ENCODE measurements at places on chromosomes 6 and 20.

DNA sequence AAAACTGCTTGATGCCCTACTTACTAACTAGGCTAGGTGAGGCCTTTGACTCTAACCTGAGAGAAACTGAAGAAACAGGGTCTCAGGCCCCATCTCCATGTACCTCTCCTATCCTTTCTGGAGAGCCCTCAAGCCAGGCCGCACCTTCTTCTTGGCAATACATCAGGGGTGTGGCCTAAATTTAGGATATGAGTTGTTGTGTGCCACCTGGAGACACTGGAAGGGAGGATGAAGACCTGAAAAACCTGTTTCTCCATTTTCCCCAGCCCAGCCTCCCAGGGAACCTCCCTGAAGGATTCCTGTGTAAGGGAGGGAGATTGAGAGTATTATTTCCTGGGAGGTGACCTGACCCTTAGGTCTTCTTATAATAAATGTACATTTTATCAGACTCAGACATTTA is 3.1 kb downstream of the LY6G6D start:
- DNase-seq = no peak

DNA sequence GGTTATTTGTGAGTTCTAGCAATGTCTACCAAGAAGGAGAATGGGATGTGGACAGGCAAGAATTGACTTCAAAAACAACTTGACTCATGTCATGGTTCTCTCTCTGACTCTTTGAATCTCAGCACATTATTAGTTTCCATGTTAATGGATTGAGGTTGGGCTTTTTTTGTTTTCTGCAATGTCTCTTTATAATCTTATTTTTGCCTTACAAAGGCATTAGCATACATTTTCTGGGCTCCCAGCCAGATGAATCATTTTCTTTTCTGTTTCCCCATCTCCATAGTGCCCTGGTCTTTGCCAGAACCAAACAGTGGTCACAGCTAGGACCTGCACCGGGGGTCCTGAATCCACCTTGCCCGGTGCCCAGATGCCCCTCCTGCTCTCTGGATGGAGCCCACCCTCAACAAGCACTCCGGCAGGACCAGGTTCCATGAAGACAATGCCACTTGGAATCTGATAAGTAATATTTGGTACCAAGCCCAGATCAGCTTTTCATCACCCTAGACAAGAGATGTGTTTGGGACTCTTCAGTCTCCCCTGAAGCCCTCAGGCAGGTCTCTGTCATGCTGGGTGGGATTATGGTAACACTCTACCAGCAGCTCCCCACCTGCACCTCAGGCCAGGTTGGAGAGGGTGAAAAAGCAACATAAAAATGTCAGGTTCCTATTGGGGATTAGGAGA is 266.7 kb upstream of the SULF2 start:
- DNase-seq = no peak

DNA sequence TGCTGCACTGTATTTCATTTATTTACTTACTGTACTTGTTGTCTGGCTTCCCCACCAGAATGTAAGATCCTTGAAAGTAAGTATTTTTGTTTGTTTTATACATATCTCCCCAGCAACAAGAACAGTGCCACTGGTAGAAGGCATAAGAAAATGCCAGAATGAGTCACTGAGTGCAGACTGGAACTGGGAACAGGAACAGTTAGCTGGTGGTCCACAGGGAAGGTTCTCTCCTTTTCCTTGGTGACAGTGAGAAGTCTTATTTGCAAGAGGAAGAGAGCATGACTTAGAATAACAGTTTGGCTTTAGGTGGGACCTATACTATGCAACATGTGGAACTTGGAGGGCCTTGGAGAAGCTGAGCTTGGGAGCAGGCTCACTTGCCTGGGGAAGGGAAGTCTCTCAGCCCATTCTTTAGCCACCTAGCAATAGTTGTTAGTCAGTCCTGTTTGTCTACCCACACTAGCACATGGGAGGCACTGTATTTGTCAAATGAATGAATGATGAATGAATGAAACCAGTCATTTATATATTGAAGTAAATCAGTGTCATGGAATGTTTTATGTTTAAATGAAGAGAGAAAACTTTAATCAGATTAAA is 203.5 kb downstream of the KCNQ5 start:
- no peak for DNase-seq

DNA sequence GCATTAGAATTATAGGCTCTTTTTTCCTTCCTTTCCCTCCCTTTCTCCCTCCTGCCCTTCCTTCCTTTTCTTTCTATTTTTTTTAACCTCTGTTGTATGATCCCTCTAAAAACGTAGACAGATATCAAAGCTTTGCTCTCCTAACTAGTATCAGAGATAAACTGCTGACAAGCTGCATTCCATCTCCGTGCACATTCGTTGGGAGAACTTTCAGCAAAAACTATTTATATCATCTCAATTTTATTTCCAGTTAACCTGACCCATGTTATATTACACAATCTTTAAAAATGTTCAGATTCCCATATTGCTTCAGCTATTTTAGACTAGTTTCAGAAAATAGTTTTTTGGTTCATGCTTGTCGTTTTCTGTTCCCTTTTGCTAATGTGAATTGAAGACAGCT is 47.3 kb downstream of the RNF217 start:
- DNase-seq = no peak

DNA sequence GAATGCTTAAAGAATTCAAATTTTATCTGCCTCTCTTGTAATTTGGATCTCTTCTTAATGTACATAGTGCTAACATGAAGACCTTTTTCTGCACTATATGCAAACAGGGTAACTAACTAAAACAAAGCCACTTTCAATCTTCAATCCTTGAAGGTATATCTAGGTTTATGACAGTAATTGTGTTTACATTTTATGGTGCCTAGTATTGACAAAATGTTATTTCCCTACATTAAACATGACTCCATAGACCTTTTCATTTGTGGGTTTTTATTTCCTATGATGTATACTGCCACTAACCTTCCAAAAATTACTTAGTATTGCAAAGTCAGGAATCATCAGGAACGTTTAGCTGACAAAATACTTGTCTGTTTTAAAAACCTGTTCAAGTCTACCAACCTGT is 95.9 kb downstream of the B3GAT2 start:
- DNase-seq = no peak

DNA sequence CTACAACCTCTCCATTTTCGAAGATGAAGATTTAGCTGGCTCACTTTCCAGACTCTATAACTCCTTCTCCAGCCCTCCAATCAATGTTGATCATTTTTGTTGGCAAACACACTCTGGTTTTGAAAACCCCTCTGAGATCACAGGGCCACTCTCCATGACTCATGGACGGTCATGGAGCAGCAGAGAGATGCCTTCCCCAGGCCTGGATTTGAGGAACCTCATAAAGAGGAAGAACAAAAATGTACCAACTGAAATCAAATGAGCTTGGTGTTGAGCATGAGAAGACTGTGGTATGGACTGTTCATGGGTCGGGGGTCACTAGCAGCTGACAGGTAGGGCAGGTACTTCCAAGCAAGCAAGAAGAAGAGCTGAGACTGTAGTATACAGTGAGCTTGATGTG is 112.8 kb upstream of the INSM1 start:
- no peak for DNase-seq

DNA sequence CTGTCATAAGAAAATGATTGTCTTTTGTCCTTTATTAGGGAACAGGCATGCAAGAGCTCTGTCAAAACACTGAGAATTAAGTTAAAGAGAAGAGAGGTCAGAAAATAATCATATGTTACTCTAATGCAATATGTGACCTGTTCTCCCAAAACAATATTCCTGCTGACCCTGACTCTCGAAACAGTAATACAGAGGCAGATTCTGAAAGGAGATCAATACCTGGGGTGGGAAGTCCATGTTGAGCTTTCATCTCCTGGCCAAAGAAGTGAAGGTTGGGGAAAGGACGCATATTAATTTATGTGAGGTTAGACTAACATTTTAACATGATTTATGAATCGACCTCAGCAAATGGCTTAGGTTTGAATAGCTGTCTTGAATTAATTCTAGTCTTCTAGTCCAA is 243.0 kb downstream of the PTPRK start:
- DNase-seq = no peak

DNA sequence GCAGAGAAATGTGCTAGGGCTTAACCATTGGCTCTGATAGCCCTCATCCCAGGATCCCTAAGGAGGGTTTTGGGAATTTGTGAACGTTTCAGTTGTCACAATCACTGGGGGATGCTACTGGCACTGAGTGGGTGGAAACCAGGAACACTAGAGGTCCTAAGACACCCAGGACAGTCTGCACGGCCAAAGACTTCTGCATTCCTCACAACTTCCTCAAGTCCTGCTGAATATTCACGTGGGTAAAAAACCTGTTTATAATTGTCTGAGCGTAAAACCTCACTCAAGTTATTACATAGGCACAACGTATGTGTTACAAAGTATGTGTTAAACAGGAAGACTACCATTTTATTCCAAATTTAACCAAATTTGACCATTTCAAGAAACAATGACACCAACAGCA is 52.4 kb downstream of the GMDS start:
- DNase-seq = no peak

DNA sequence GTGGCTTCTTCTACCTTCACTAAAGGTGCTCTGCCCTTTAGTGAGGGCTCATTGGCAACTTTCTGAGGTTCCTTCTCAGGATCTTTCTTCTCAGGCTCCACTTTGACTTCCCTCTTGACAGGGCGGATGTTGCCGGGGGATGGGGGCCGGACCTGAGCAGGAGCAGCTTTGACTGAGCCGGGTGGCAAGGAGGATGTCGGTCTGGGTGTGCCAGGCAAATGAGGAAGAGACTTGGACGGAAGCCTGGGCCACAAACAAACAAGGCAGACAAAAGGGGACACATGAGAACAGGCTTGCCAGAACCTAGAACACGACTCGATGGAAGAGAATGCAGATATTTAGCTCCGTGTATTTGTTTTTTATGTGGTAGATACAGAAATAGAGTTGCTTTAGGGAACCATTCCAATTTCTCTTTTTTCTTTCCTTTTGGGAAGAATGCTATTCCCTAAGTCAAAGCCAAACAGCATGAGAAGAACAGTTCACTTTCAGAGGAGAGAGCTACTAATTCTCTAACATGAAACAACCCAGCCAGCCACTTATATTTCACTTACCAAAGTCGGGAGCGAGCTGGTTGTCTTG is 76.2 kb upstream of the BCLAF1 start:
- DNase-seq = no peak

GRCh38 chr6:105402939-105403935 is at the start of gene PREP:
TSS of gene PREP (minus strand) at chr6:105403082. CDS start at chr6:105402891, 191 bp downstream.
- peak; percentile 35 for DNase-seq

DNA sequence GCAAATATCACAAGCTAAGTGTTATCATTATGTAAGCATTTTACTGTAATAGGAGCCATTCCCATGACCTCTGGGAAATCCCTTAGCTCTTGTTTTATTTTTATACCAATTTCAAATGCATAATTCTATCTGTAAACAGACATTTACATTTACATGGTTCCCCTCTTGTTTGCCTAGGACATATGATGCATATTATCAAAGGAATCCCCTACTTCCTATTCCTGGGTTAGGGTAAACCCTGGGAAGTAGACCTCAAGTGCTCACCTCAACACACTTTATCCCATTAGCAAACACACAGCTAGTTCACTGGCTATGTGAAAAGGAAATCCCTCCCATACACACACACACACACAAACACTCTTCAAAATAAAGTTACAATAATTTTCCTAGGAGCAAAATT is 27.1 kb downstream of the PDE10A start:
- no peak for DNase-seq

DNA sequence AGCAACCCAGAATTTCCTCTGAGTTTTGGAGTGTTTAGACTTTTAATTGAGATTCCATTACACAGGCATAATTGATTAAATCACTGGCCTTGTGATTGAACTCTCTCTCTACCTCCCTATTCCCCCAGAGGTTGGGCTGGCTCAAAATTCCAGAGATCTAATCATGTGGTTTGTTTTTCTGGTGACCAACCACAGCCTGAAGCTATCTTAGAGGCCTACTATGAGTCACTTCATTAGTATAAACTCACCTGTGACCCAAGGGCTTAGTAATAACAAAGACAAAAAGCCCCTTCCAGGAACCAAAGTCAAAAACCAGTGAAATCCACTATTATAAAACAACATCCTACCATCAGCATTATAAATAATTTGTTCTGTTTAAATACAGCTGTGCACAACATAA is 992.5 kb upstream of the CITED2 start:
- no peak for DNase-seq

DNA sequence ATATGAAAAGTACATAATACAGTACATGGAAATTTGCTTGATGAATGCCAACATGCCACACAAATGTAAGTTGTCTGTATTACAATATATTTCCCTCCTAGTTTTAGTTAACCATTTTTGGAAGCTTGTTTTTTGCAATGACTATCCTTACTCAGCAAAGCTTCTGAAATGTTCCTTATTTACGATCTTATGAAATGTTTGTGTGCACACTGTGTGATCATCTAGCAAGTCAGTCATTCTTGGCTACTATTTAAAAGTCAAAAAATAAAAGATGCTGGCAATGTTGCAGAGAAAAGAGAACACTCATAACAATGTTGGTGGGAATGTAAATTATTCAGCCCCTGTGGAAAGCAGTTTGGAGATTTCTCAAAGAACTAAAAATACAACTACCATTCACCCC is 33.8 kb downstream of the SUMO4 start:
- no peak for DNase-seq

GRCh38 chr6:4448841-4449240 is 313.5 kb upstream of the ECI2 start:
- no peak for DNase-seq

GRCh38 chr6:27478141-27478705 is 5.3 kb upstream of the ZNF184 start:
- no peak for DNase-seq

DNA sequence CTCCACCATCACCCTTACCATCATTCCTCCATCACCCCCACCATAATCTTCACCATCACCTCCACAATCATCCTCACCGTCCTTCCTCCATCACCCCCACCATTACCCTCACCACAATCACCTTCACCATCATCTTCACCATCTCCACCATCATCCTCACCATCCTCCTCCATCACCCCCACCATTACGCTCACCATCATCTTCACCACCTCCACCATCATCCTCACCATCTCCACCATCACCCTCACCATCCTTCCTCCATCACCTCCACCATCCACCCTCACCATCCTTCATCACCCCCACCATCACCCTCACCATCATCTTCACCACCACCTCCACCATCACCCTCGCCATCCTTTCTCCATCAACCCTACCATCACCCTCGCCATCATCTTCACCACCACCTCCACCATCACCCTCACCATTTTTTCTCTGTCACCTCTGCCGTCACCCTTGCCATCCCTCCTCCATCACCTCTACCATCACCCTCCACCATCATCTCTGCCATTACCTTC is 33.1 kb upstream of the MPC1 start:
- DNase-seq = no peak

DNA sequence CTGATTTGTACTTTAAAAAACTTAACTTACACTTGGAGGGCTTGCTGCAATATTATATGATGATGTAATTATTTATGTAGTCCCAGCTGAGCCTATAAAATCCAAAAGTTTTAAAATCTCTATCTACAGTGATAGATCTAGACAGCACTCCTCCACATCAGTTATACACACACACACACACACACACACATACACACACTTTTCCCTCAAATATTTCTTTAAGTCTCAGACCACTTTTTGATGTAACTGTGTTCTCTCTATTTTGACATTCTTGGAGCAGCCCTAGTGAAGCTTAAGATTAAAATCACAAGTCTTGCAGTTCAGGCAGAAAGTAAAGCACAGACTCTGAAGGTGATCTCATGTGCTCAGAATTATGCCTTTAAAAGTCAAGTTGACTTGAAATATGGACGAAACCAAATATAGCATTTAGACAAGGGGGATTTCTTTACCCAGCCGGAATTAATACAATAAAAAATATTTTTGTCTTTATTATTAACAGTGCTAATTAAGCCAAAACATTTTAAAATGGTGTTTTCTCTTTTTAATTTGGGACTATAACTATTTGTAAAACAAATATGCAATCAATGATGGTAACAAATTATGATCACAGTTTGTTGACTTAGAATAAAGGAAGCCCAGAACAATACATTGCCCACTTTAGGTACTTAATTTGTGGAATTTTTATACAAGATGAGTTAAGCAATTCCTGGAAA is 63.5 kb upstream of the TMEM30A start:
- DNase-seq = no peak

Measured in stimulated activated CD4-positive, alpha-beta T cell treated with anti-CD3 and anti-CD28 coated beads, TNF-alpha, amount 100 ng/mL, for 1 hour (primary cell).